Activated gamma-delta T cell treated with Interleukin-2 at 50 U/mL for 16 hours (primary cell): ENCODE measurements at places on chromosomes 2 and 18.

- no peak for DNase-seq
These were observed 32.2 kb downstream of the FN1 start for GRCh38 chr2:215403441-215404347.

GRCh38 chr2:129777146-129777545, 202.3 kb upstream of the RAB6C start:
- no peak for DNase-seq

DNA sequence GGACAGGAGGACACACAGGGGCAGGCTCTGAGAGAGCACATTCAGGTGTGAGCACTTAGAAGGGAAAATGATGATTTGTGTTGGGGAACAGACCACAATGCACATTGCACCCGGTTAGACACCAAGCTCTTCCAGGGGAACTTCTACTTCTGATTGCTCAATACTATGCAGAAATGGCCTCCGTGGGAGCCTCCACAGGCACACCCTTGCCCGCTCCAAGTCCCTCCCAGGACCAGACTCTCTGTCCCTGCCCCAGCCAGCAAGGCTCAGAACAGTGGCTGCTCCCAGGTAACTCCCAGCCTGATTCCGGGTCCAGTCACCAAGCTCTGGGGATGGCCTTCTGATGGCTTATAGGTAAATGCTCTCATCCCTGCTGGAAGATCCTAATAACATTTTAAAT, 56.2 kb downstream of the BCL2L11 start:
- no peak for DNase-seq

- DNase-seq: no peak
These were observed 78.2 kb upstream of the GCFC2 start for GRCh38 chr2:75788902-75789301.

GRCh38 chr2:56109994-56110393, 73.8 kb upstream of the CCDC85A start:
- no peak for DNase-seq

GRCh38 chr2:53848062-53848461, 11.7 kb downstream of the GPR75 start:
- no peak for DNase-seq

- no peak for DNase-seq
These were observed 204.5 kb upstream of the LRATD1 start for GRCh38 chr2:14428056-14428455.

DNA sequence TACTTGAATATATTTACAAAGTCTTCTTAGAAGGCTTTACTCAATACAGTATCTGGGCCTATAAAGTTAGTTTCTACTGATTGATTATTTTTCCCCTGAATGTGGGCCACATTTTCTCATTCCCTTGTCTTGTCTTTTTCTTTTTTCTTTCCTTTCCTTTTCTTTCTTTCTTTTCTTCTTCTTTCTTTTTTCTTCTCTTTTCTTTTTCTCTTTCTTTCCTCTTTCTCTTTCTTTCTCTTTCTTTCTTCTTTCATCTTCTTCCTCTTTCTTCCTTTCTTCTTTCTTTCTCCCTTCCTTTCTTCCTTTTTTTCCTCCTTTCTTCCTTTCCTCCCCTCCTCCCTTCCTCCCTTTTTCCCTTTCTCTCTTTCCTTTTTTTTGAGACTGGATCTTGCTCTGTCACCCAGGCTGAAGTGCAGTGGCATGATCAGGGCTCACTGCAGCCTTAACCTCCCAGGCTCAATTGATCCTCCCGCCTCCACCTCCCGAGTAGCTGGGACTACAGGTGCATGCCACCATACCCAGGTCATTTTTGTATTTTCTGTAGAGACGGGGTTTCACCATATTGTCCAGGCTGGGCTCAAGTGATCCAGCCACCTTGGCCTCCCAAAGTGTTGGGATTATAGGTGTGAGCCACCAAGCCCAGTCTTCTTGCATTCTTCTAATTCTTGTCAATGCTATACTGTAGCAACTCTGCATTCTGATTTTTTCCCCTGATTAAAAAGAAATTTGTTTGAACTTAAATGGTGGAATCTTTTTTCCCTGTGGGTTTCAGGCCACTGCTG, 133.1 kb upstream of the FBXO11 start:
- DNase-seq: no peak

DNA sequence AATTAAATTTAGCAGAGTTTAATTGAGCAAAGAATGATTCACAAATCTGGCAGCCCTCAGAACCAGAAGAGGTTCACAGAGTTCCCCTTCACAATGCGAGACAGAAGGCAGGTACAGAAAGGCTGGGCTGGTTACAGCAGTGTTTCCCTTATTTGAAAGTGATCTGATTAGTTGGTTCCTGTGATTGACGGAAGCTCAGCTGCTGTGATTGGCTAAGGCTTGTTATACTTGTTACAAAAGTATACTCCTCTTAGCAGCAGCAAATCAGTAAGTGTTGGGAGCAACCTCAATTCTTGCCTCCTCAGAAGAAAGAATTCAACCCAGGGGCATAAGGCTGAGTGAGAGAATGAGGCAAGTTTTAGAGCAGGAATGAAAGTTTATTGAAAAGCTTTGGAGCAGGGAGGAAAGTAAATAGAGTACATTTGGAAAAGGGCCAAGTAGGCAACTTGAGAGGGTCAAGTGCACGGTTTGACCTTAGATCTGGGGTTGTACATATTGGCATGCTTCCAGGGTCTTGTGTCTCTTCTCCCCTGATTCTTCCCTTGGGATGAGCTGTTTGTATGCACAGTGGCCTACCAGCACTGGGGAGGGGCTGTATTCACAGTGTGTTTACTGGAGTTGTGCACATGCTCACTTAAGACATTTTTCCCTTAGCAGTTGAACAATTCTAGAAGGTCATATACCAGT, 431.8 kb upstream of the RAB12 start:
- no peak for DNase-seq

GRCh38 chr2:218988164-218988563, 3.2 kb upstream of the FEV start:
- no peak for DNase-seq

DNA sequence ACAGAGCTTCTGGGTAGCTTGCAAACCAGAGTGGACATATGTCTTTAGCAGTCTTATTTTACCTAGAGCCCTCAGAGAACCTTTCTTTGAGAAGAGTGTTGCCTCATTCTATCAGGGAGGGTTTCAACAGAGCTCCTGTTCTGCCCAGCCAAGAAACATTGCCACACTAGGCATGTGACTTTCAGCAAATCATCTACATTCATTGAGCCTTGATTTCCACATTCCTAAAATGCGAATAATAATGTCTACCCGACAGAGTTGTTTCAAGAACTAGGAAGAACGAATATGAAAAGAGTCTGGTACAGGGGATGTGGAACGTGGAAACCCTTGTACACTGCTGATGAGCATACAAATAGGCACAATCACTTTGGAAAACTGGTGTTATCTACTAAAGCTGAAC, 7.8 kb upstream of the PRKAG3 start:
- DNase-seq: no peak

- DNase-seq: no peak
These were observed 34.0 kb downstream of the ACTR2 start for GRCh38 chr2:65261676-65262075.

- no peak for DNase-seq
These were observed 301.2 kb downstream of the AGPS start for GRCh38 chr2:177693658-177694339.

GRCh38 chr2:128622371-128622770, 303.7 kb upstream of the HS6ST1 start:
- no peak for DNase-seq

- no peak for DNase-seq
These were observed 1567.5 kb upstream of the LRRTM1 start for GRCh38 chr2:81872006-81872405.

DNA sequence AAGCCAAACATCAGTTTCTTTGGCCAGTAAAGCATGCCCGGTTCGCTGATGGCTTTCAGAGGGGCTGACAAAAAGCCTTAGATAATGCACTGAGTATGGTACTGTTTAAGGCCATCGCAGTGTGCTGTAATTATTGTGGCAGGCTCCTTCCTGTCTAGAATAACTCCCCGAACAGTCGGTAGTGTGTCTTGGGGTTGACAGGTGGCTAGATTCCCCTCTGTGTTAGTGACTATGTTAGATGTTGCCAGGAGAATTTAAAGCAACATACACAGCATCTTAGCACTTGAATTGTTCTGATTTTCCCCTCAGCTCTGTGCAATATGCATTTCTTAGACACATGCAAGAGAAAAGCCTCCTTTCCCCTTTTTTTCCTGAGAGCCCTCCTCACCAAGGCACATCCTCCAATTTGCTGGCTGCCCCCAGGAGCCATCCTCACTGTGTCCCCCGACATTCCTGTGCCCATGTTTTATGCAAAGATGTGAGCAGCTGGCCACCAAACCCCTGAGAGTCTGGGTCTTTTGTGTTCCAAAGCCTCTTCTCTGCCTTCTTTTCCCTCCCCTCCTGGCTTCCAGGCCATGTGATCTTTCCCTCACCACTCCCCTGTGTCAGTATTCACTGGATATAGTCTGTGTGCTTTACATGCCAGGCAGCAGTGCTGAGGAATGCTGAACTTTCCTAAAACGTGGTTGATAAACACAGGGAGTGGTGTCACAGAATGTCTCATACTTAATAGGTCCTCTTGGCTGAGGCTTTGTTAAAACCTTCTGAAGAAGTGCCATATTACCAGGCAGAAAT, 331.5 kb downstream of the HRH4 start:
- DNase-seq: no peak

DNA sequence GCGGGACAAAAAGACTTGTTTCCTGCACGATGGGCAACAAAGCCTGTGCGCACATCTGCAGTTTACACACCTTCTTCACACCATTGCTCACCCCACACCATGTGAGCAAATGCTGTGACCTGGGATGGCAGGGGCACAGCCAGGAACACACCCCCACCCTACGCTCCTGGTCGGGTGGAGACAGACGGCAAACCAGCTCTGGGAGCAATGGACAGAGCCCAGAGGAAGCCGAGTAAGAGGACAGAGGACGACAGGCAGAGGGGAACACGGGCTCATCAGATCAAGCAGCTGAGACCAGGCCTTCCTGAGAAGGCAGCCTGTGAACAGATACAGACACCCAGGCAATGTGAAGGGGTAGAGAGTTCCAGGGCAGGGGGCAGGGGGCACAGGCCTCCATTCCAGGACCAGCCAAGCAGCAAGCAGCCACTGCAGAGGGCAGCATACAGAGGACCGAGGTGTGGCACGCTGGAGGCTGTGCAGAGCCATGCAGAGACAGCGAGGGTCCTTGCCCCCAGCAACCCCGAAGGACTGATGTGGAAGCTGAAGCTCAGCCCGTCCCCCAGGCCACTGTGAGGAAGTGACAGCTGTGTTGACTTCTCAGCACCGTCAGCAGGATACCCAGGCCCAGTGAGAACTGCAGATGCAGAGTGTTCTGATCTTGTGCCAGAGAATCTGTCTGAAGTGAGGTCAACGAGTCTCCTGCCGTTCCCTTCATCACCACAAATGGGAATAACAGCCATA, 46.2 kb downstream of the PARD6G start:
- DNase-seq: no peak

DNA sequence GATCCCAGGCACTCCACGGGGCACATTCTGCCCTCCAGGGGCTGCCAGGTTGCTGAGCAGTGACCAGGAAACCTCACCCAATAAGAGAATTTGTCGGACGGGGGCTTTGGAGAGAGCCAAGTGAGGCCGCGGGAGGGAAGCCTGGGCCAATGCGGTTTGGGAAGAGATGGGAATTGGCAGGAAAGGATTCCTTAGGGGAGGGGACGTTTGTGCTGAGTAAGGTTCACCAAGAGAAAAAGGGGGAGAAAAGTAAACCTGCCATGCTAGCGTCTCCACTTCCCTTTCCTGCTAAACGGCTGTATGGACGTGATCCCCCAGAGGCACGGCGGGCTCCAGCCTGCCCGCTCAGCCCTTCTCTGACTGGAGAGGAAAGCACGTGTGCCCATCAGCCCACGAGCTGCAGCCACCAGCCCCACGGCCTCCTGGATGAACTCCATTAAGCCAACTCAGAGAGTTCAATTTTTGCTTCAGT, 194.4 kb upstream of the ID2 start:
- DNase-seq: no peak

- DNase-seq: no peak
These were observed 613.2 kb downstream of the SLC4A3 start for GRCh38 chr2:220240641-220241040.

GRCh38 chr2:85935170-85935745, 46.5 kb upstream of the ST3GAL5 start:
- no peak for DNase-seq

GRCh38 chr2:236511266-236511665, 58.4 kb upstream of the ACKR3 start:
- no peak for DNase-seq

GRCh38 chr2:19762142-19762541, 139.6 kb downstream of the TTC32 start:
- DNase-seq: no peak

- DNase-seq: no peak
These were observed 142.1 kb downstream of the CDCA7 start for GRCh38 chr2:173496746-173497145.

GRCh38 chr2:24871852-24872333, 48.1 kb downstream of the ADCY3 start:
- DNase-seq: no peak

DNA sequence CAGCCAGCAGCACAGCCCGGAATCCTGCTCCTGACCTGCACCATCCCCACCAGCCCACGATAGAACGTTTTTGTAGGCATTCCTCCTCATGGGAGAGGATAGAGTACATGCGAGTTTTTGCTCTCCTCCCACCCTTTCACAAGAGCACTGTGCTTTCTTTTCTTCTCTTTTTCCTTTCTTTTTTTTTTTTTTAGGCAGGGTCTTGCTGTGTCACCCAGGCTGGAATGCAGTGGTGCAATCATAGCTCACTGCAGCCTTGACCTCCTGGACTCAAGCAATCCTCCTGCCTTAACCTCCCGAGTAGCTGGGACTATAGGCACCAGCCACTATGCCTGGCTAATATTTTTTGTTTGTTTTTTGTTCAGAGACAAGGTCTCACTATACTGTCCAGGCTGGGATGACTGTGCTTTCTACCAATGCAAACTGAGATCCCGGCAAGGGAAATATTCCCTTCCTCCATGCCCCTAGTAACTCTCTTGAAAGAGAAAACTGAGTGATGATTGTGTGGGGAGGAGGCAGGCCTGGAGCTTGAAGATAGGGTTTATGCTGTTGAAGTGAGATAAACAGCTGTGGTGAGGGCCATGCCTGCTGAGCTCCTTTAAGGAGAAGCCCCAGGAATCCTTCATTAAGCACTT, 82.6 kb upstream of the TXNDC2 start:
- DNase-seq: no peak

DNA sequence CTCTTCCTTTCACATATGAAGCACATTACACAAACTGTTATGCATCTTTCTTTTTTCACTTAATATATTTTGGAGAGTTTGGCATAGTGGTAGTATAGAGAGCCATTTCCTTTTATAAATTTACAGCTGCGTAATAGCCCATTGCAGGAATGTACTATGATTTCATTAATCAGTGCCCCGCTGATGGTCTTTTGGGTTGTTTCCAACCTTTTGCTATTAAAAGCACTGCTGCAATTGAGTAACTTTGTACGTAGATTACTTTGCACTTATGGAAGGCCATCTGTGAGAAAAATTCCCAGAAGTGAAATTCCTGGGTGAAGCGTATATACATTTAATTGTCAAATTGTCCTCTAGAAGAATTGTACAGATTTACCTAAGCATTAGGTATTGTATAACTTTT, 565.3 kb upstream of the ZNF804A start:
- no peak for DNase-seq
